Upper lobe of left lung (tissue), 6 donors: ENCODE measurements at places on chromosomes 5 and 9. TPM values are rescaled to one million over a fixed set of nuclear protein-coding genes. Genes with fewer than 3 reads are reported as not detected.

Gene REXO4
- 34.3 TPM for total RNA-seq

Gene BTNL3
- total RNA-seq, result 0.79 TPM

Gene ATP10B
- total RNA-seq, result 0.09 TPM

Gene NRG2
- total RNA-seq, result 0.61 TPM
